ENCODE measurements at places on chromosomes 13 and 19. TPM values are rescaled to one million over a fixed set of nuclear protein-coding genes. Genes with fewer than 3 reads are reported as not detected.

RPS28 gene
- total RNA-seq, result 165 TPM

RNF113B gene
- not detected for total RNA-seq

ZNF442 gene
- 13.2 TPM for total RNA-seq

FOXO1 gene
- total RNA-seq, result 28.0 TPM

SYCN gene
- not detected for total RNA-seq

MBD3L2B gene
- total RNA-seq, result not detected

SLITRK1 gene
- 7.4 TPM for total RNA-seq

EML2 gene
- total RNA-seq, result 17.7 TPM

TUBB4A gene
- total RNA-seq, result 51.8 TPM

DCT gene
- 318 TPM for total RNA-seq

KIR2DL3 gene
- total RNA-seq, result not detected
